Daoy (cell line): ENCODE measurements at places on chromosomes 5 and 9. TPM values are rescaled to one million over a fixed set of nuclear protein-coding genes. Genes with fewer than 3 reads are reported as not detected.

DNA sequence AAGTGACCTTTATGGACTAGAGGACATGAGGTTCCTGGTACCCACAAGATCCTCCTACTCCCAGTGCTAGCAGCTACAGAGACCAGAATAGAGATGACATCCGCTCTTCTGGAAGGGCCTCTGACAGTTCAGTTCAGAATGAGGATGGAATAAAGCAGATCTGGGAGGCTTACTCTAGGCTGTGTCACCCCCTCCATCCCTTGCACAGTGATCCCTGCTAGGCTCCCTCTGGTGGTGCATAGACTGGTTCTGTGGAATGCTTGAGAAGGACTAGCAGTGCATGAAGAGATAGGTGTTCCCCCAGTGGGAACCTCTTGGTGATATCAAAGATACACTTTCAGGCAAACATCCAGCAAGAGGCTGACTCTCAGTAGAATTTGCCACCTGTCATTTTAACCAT lies 83.0 kb downstream of the NPR3 start:
- DNase-seq = no peak

PRKACG gene
- total RNA-seq = not detected in 2 replicates

GRCh38 chr9:99072040-99072394 lies 32.9 kb upstream of the TGFBR1 start:
- DNase-seq = no peak

GRCh38 chr5:172852490-172853354 lies 18.7 kb downstream of the ERGIC1 start:
- DNase-seq = no peak

DNA sequence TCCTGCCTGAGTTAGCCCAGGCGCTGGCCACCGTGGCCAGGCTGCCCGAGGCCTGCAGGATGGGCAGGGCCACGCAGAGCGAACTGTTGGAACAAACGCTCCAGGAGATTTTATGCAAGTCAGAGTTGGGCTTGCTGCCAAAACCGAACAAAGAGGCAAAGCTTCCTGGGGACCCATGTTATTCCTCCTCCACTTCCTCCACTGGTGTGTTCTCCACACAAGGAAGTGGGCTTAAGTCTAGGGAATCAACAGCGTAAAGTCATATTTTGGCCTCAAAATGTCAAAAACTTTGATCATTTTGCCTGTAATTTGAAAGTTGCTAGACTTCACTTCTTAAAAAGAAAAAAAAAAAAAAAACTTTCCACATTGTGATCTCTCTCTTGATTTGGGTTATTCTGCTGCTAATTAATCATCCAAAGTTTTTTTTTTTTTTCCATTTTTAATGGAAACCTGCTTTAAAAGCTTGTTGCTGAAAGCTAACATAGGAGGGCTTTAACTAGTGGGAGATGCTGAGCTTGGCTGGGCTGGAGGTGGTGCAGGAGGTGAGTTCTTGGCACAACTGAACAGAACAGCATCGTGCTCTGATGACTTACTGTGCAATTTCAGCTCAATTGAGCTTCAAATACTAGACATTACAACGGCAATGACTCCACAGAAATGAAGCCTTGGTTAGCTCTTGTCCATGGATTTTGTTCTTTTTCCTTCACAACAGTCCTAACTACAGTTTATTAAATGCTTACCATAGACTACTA lies 73.0 kb downstream of the PTPDC1 start:
- peak; percentile 84 for DNase-seq

GLE1 gene
- total RNA-seq = 56.6 and 58.3 TPM in 2 replicates

GRCh38 chr9:83584995-83585394 lies 37.9 kb upstream of the IDNK start:
- DNase-seq = no peak

PRLR gene
- total RNA-seq = 0.29 and 1.2 TPM in 2 replicates

GRCh38 chr5:35685161-35685560 lies 67.5 kb downstream of the SPEF2 start:
- no peak for DNase-seq

DNA sequence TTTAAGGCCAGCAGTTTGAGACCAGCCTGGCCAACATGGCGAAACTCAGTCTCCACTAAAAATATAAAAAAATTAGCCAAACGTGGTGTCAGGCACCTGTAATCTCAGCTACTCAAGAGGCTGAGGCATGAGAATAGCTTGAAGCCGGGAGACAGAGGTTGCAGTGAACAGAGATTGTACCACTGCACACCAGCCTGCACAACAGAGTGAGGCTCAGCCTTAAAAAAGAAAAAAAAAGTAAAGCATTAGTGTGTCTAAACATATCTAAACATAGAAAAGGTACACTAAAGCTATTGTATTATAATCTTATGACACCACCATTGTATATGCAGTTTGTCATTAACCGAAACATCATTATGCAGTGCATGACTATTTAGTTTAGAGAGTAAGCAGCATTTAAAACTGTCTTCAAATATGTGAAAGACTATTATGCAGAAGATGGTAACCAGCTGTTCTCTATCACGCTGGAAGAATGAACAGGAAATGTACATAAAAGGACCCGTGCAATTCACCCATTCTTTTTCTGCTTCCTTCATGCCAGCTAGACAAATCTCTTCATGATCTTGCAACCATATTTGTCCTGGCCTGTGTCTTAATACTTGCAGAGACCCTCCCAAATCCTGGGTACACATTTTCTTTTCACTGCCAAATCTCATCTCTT lies 58.6 kb downstream of the ITGA1 start:
- DNase-seq = no peak

GRCh38 chr5:146001544-146002190 lies 65.3 kb downstream of the SH3RF2 start:
- DNase-seq = peak; percentile 49

- no peak for DNase-seq
Observed at GRCh38 chr9:127541176-127541575, 70.9 kb upstream of the STXBP1 start.

DNA sequence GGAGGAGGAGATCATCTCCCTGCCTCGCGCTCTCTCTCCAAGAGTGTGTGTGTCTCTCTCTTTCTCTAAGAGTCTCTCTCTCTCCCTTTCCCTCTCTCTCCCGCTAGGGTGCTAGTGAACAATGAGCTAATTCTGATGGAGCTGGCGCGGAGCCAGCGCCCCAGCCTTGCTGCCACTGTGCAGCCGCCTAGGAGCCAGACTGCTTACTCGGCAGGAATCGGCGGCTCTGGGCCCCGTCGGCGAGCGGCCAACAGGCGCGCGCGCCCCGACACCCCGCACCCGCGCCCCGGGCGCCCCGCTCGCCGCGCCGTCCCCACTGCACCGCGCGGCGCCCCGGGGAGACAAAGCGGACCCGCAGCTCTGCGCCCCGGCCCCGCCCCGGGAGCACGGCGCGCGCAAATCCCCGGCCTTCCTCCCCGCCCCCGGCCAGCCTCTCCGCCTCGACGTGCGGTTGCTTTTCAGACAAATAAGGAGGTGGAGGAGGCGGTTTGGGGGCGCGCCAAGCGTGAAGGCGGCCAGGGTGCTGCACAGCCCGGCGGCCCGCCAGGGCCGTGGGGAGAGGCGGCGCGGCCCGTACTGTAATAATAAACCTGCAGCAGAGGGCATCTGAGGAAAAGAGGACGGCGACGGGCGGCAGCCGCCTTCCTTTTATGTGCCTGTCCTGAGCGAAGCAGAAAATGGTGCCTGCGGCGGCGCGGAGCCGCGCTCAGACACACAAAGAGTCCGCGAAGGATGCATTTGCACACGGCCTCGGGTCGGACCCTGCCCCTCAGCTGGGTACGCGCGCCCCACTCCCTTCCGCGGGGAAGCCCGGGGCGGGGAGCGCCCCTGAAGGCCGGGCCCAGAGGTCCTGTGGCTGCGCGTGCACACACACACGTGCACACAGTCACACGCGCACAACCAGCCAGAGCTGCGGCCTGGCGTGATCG lies 625 bp upstream of the NREP start:
- DNase-seq = peak; percentile 97

GRCh38 chr9:88060746-88061145 lies 77.5 kb downstream of the SPATA31C2 start:
- peak; percentile 69 for DNase-seq

IFNA21 gene
- not detected in 2 replicates for total RNA-seq

COL23A1 gene
- 21.7 and 27.1 TPM in 2 replicates for total RNA-seq

DNA sequence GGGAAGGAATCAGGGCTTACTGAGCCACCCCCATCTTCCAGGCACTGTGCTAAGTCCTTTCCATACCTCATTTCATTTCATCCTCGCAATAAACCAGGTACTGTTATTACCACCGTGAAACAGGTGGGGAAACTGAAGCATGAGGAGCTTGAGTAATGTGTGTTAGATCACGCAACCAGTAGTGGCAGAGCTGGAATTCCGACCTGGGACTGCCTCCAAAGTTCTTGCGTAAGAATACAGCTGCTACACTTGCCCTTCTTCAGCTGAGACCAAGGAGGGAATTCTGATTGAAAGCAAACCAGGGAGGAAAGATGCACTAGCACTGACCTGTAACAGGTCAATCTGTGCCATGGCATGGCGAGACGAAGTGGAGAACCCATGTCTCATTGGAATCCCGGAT lies 113.4 kb upstream of the MSX2 start:
- DNase-seq = peak; percentile 15

GRCh38 chr5:83924171-83924570 lies 203.5 kb upstream of the HAPLN1 start:
- DNase-seq = peak; percentile 72
